Activated CD8-positive, alpha-beta memory T cell treated with anti-CD3 and anti-CD28 coated beads, Interleukin-2, amount 50 U/mL, for 4 hours (primary cell): ENCODE measurements at places on chromosomes 13 and 19.

GRCh38 chr13:28837111-28837510, 17.0 kb downstream of the MTUS2 start:
- DNase-seq = no peak

DNA sequence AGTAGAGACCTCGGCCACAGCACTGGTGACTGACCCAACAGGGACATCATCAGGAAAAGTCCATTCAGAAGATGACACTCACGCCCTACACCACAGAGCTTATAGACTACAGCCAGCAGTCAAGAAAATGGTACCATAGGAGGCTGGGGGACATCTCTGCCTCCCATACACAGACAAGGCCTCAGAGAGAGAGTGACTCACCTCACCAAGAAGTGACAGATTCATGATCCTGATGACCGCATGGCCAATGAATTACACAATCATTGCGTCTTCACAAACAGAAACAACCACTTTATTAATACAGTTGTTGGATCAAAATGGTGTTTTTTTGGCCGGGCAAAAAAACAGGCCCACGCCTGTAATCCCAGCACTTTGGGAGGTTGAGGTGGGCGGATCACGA, 260.8 kb upstream of the TSHZ3 start:
- no peak for DNase-seq

DNA sequence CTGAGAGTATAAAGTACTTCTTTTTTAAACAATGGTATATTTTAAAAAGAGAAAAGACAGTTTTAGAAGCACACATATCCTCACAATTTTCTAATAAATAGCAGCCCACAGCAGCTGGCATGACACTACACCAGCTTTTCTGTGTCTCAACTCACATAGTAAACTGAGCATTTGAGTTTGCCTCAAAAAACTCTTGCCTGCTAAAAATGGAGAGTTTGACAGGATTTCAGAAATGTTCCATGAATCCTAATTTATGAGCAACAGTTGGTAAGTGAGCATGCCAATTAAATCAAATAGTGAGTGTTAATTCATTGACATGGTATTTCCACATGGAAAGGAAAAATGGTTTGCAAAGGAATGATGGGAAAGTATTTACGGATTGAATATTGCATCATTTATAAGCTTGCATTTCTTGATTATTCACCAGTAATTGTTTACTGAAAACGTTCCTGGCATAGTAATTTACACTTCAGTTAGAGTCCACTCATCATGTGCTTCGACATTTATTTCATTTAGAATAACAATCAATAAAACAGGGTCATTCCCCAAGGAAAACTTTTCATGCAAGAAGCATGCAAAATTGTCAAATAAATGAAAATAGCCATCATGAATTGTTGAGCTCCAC, 323.0 kb downstream of the EFNB2 start:
- DNase-seq = no peak

GRCh38 chr13:73631411-73631810, 502.8 kb downstream of the KLF12 start:
- DNase-seq = no peak

- no peak for DNase-seq
These were observed 122.3 kb downstream of the ATP8A2 start for GRCh38 chr13:25493931-25494640.

GRCh38 chr19:18972301-18972811, 31.3 kb upstream of the HOMER3 start:
- DNase-seq = no peak

DNA sequence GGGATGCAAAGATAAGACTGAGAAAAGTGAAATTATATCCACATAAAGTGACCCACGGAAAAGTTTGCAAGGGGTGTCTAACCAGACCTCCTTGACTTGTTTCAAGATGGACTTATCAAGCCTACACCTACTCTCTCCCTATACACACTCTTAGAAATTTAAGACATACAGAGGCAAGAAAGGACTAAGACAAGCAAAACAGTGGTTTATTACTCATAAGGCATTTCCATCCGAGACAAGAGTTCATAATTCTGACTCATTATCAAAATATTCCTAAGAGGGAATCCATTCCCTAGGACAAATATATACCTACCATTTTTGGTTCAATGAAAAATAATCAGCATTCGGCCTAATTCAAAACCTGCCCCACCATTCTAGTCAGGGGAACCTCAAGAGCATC, 232.6 kb upstream of the GPC6 start:
- no peak for DNase-seq

DNA sequence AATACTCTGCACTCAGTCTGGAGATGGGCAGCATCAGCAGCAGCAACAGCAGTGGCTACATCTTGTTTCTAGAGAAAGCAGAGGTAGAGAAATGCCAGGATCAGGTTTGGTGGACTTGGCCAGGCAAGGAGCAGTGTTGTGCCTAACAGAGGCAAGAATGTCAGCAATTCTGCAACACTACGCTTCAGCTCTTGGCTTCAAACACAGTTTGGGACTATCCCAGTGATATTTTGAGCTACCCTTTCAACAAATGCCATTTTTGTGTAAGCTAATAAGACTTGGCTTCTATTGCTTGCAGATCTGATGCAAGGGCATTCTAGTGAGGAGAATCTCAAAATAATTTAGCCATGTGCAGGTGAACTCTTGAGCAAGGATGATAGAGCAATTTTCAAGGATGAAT, 271.3 kb downstream of the PCDH20 start:
- DNase-seq = no peak

DNA sequence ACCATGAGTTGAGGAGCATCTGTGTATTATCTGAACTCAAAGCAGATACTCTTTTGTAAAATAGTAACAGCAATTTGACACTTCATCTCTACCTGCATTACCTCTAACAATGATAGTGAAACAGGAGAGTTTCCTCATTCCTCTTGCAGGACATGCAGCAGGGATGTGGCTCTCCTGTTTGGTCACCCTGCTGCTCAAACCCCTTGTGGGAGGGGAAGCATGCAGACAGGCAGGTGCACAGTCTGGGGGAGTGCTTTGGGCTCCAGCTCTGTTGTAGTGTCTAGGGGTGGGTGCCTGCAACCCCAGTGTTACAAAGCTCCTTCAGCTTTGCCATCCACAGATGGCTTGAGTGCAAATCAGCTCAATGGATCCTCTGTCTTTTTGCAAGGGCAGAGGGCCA, 827.6 kb downstream of the DACH1 start:
- DNase-seq = no peak

GRCh38 chr19:47353307-47353712, 4.2 kb downstream of the DHX34 start:
- no peak for DNase-seq

- no peak for DNase-seq
These were observed 58.3 kb downstream of the MBNL2 start for GRCh38 chr13:97280478-97280877.

- no peak for DNase-seq
These were observed 42.5 kb downstream of the EDNRB start for GRCh38 chr13:77876176-77876575.

DNA sequence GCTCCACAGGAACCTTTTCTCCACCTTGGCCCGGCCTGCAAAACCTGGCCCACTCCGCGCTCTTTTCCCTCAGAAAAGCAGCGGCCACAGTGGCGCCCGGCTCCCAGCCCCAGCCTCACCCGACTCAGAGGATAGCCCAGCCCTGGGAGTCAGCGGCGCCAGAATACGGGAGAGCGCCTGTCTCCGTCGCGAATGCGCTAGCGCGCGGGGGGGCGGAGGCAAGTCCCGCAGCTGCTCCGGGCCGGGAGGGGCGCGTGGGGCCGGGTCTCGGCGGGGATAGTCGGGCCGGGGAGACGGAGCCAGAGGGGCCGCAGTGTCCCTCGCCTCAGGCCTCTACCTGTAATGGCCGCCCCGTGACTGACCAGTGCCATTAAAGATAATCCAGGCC, at the start of gene ZFP30:
Gene ZFP30 (minus strand): TSS at position 165 of the 388 bp plus-strand sequence. CDS start 7,643 bp downstream, outside the sequence.
- peak; percentile 70 for DNase-seq

GRCh38 chr13:76684336-76684735, 201.9 kb downstream of the KCTD12 start:
- no peak for DNase-seq

DNA sequence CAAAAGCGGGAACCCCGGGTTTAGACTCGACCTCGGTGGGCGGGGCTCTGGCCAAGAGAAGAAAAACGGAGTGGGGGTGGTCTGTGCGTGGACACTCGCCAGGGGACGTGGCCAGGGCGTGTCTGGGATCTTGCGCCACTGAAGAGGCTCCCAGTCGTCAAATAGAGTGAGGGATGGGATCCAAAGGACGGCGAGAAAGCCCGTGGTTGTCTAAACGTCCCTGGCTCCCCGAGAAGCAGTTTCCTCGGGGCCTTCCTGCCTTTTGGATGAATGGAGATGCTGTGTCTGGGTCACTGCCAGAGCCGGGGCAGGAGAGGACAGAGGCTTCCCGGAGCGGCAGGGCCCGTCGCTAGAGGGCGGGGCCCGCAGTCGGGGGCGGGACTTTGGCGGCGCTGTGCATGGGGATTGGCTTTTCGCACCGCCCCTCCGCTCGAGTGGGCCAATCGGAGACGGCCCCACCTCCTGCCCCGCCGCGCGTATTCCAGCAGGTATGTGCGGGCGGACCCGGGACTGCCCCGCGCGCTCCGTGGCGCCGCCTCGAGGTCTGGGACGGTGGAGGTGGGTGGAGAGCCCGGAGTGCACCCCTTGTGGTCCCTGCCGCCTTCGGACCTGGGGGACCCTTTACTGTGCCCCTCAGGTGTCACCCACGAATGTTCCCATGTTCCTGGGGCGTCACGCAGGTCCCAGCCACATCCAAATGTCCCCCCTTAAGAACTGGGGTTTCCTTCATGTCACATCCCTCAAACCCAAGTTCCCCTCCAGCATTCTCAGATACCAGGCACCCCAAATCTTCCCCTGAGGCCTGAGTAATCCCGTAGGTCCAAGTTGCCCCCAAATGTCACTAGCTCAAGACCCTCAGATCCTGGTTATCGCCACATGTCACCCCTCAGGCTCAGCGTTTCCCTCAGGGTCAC, 38.3 kb downstream of the ZSWIM4 start:
- DNase-seq = peak; percentile 90

DNA sequence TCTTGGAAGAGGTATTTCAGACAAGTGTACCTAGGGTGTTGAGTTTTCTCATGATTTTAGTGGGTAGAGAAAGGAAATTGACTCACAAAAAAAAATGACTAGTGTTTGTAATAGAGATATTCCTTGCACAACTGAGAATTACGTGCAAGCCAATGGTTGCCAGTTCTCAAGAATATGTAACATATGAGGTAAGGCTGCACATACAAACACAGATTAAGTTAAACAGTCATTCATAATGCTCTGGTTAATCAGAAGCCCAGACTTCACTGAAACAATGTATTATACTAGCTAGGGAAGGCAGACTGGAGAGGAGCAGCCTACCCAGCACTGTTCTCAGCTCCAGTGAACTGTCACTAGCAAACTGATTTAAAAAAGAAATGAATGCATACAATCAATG, 418.3 kb downstream of the DIAPH3 start:
- DNase-seq = no peak

- DNase-seq = no peak
These were observed 14.6 kb upstream of the SLC7A10 start for GRCh38 chr19:33240181-33240771.

DNA sequence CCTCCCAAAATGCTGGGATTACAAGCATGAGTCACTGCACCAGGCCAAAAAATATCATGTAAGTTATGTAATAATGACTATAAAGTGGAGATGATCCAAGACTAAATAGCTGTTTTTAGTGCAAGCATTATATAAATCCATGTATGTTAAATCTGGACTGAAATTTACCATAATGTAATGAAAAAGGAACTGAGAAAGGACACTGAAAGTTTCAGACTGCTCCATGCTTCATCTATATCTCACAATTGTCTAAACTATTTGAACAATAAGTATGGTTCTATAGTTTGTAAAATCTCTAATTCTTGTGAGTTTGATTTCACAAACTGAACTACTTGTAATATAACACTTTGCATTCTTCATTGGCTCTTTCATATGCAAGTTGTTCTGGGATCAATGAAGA, 2299.5 kb downstream of the PCDH9 start:
- DNase-seq = no peak

DNA sequence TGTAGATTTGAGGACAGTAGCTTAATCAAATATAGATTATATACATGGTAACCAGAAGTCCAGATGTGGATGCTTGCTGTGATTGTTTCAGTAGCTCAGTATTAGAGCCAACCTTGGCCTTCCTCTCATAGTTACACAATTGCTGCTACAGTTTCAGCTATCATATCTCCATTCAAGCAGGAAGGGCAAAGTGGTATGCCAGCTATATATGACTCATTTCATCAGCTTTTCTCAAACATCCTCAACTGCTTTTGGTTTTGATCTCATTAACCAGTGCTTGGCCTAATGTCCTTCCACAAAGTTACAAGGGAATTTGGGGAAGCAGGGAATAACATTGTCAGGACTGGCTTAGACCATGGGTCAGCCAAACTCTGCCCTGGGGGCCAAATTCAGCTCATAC, 73.0 kb upstream of the MAB21L1 start:
- no peak for DNase-seq

DNA sequence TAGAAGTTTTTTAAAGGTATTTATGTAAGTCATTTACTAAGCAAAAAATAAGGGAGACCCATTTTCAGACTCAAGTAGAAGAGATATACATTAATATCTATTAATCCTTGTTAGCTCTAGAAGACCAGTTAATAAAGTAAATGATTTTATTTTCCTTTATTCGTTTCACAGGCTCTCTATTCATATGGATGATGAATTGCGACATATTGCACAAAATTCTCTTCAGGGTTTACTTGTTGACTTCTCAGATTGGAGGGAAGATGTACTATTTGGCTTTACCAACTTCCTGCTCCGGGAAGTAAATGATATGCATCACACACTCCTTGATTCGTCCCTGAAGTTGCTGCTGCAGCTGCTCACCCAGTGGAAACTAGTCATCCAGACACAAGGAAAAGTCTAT, 139.3 kb downstream of the FRY start:
- DNase-seq = no peak
